Activated T-cell treated with anti-CD3 and anti-CD28 coated beads for 24 hours (primary cell): ENCODE measurements at places on chromosomes 1 and 21.

DNA sequence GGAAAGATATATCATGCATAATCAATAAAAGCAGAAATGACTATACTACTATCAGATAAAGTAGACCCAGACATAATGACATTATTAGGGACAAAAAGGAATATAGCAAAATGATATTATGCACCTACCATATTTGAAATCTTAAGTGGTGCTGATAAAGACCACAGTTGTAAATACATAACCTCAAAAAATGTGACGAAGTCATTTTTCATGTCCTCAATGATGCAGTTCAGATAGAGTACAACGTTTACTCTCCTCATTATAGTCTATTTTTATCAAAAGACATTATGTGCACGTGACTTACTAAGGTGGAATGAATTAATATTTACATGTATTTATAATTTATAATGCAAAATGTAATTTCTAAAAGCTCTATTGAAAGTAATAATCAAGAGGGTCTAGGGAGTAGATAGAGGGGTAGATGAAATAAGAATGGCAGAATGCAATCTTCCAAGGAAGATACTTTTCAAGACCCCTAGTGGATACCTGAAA is 61.7 kb upstream of the TNFSF4 start:
- no peak for DNase-seq

DNA sequence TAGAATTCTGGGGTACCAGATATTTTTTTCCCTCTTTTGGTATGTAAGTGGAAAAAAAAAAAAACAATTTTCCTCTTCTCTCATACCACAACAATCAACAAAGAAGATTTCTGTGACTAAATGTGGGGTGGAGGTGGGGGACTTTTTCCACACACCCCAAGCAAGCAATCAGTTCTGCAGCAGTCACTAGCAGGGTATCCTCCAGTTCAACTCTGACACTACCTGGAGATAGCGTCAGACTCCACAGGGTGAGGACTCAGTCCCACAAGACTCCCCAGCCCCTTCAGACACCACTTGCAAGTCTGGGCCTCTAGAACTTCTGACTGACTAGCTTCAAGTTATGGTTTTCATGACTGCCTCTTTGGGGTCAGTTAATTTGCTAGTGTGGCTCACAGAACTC is 6.2 kb downstream of the DHX9 start:
- DNase-seq = no peak

- no peak for DNase-seq
Observed at GRCh38 chr1:78236716-78237115, 190.9 kb downstream of the GIPC2 start.

DNA sequence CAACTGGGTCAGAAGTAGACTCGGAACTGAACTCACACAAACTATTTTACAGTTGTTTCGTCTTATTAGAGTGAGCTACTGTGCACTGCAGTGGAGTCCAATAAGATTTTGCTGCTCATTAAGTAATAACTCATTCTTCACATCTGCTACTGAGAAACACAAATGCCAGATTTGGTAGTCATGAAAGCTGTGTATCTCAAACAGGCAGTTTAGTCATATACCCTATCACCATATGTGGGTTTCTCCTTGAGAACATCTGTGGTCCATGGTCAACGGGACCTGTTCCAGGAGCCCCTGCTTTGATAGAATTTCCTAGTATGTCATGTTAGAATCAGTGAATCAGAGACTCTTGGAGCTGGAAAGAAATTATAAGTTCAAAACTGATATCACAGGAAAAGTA is 60.4 kb downstream of the ALG14 start:
- no peak for DNase-seq

DNA sequence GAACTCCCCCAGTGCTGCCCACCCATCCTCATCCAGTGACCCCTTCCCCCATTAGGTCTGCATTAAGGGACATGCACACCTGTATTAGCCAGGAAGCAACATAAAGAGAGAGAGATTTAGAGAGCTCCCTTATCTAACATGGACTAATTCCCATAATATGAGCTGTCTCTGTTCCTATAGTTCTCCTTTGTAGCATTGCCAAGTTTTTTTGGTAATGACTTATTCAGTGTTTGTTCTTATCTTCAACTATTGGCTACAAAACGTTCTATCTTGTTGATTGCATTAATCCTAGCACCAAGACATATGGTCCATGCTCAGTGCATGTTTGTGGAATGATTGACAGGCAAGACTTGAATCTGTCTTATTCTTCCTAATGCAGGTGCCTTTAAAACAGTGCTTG is 264.0 kb downstream of the ADGRL2 start:
- no peak for DNase-seq

DNA sequence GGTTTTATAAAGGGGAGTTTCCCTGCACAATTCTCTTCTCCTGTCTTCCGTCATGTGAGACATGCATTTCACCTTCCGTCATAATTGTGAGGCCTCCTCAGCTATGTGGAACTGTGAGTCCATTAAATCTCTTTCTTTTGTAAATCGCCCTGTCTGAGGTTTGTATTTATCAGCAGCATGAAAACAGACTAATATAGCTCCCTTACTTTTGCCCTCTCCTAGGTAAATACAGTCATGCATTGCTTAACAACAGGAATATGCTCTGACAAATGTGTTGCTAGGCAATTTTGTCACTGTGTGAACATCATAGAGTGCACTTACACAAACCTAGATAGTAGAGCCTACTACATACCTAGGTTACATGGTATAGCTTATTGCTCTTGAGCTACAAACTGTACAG is 616.8 kb downstream of the RWDD3 start:
- DNase-seq = no peak
